ENCODE measurements at places on chromosomes 12 and 14.
A peak's percentile ranks its signal among the peaks of the same experiment; 100 is the strongest.

- DNase-seq, result no peak
These were observed 21.3 kb upstream of the DIP2B start for GRCh38 chr12:50483488-50483887.

DNA sequence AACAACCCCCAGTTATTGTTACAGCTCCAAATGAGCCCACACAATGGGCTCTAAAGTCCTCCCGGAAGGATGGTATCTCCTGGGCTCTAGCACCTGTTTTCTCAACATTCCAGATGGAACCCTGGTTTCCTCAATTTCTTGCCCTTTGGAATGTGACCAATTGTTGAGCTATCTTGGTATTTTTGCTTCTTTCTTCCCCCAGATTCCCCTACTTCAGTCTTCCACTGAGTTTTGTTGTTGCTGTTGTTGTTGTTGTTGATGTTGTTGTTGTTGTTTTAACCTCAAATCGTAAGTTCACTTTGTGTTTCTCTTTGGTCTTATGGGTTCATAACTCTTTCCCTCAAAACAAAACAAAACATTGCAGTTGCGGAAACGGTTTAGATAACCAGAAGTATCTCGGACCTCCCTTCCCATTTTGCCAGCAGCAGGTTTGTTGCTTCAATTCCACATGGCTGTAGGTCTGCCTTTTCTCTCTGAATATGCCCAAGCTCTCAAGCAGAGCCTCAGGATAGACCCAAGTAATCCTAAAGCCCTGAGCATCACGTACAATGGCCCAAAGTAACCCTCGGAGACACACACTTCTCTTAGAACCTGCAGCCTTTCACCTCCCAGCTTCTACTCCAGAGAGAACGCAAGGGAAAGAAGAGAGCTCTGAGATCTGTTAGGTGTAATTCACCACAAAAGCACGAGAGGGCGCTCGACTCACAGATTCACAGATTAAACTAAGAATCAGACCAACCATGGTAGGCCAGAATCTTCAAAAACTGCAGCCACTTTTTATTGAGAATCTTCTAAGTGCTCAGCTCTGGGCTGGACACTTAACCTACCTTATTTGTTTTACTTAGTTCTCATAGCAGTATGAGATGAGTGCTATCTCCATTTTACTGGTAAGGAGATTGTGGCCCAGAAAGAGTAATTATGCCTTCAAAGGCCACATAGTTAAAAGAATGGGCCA is 1.0 kb upstream of the DDX23 start:
- peak; percentile 33 for DNase-seq

DNA sequence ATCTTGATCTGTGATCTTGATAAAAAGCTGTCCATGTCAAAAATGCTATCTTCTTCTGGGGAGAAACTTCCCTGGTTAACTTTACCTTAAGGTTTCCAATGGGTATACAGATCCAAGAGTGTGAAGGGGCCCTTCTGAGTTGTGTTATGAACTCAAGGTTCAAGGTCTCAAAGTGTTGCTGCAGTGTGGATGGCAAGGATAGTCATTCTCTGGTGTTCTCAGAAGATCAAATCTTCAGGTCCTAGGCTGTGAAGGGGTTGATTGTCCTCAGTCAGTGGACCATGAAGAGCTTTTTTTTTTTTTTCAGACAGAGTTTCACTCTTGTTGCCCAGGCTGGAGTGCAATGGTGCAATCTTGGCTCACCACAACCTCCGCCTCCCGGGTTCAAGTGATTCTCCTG is 114.4 kb downstream of the SPTSSA start:
- DNase-seq, result no peak

DNA sequence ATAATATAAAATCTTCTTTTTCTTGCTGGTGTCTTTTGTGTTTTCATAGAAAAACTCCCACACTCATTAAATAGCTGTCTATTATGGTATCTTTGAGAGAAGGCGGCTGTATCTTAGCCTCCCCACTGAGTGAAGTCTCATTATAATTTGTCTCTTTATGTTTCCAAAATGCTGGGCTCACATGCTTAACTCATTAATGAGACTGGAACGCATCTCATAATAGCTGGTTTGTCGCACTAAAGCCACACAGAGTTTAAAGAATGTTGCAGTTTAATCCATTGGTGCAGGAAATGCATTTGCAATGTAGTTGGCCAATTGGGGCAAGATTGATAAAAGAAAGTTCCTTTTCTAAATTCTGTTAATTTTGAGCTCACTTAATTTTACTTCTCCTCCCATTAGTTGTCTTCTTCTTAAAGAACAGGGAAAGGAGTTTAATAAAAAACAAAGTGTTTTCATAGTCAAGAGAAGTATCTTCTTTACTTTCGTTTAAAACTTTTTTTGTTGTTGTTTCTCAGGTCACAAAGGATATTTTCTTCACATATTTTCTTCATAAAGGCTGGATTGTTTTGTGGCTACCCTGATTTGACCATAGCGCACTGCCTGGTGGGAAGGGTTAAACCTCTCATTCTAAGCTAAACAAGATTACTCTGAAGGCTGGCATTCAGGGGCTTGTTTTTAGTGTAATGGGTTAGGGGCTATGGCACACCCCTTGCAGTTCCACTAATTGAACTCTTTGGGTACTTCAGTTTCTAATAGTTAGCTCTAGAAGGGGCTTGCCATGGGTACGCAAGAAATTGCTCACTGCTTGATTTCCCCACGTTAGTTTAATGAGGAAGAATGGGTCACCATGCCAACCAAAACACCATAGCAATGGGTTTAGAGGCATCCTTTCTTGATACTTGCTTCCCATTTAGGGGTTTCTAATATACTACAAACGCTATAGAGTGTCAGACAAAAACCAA is 197.0 kb downstream of the TMTC2 start:
- no peak for DNase-seq

DNA sequence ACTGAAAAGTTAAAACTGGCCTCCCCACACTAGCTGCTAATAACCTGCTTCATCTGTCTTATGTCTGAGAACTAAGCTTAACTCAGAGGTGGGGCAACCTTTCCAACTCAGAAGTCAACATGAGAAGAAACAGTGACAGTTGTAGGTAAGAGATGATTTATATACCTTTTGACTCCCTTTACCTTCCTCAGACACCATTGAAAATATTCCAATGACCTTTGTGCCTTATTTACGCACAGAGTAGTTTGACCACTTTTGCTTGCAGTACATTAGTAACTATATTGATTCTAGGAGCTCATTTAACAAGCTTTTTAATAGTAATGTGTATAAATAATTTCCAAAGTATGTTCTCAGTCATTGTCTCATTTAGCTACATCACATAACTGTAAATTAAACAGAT is 77.6 kb downstream of the ALX1 start:
- no peak for DNase-seq
